ENCODE measurements at places on chromosomes 6 and 20.

DNA sequence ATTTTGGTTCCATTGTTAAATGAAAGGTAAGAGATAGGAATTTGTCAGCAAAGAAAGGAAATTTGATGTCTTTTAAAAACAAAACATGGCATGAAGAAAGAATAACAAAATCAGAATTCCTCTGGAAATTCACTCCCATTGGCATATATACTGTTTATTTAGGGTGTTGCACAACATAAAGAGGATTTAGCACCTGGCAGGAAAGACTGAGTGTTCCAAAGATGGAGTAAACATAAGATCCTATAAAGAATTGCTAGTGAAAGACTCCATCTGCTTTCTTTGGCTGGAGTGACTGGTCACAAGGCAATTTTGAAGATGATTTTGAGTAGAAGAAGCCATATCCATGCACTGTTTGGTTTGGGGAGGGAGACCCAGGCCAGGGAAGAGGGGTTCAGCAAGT is 62.4 kb downstream of the CD24 start:
- DNase-seq = no peak

- DNase-seq = peak; percentile 87
Observed at GRCh38 chr6:93341900-93342613, 77.3 kb downstream of the EPHA7 start.

GRCh38 chr20:50260479-50261221 is 70.0 kb downstream of the CEBPB start:
- DNase-seq = no peak

- DNase-seq = no peak
Observed at GRCh38 chr6:56637640-56638039, 5.0 kb downstream of the DST start.

DNA sequence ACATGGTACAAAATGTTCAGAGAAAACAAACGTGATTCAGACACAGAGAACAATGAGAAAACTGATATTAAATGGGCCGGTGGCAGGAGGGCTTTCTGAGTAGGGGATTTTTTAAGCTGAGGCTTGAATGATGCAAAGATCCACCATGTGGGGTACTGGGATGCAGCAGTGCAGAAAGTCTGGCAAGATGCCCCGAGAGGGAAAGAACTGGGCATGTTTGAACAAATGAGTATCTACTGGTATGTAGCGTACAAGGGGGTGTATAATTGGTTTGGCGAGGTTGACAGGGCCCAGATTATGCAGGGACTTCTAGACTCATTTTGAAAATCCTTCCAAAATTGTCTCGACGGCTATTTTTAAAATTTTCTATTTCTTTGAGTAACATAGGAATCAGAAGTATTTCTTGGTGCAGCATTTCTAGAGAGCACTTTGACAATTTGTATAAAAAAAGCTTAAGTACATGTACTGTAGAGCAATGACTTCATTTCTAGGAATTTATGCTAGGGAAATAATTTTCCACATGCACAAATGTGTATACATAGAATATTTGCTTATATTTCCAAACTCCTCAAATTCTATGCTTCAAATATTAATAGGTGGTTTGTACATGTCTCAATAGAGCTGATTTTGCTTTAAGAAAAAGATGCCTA is 119.6 kb upstream of the DOK5 start:
- no peak for DNase-seq

GRCh38 chr20:51936377-51936776 is 134.1 kb upstream of the SALL4 start:
- DNase-seq = no peak

GRCh38 chr6:104473021-104473429 is 386.7 kb downstream of the HACE1 start:
- DNase-seq = no peak

DNA sequence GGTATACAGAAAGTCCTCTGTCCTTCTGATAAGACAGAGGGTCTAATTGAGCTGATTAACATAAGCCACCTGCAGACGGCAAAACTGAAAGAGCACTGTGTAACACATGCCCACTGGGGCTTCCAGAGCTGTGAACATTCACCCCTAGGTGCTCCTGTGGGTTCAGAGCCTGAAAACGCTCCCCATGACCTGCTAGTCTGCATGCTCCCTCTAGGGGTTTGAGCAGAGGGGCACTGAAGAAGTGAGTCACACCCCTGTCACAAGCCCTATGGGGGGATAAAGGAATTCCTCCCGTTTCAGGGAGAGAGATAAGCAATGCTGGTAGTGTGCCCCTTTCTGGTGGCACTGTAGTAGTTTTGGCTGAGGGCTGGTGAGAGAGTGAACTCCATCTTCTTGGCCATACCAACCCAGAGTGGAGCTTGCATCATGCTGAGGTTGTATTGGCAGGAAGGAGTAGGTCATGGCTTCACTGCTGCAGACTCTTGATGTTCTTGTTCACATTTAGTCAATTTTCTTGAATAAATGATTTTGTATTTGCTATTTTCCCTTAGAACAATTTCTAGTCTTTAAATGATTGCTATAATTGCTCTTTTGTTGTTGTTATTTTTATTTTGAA is 637.5 kb upstream of the MAN1A1 start:
- no peak for DNase-seq

- DNase-seq = no peak
Observed at GRCh38 chr6:57421503-57421902, 104.1 kb downstream of the PRIM2 start.

GRCh38 chr6:47117314-47117713 is 75.2 kb upstream of the ADGRF1 start:
- no peak for DNase-seq

DNA sequence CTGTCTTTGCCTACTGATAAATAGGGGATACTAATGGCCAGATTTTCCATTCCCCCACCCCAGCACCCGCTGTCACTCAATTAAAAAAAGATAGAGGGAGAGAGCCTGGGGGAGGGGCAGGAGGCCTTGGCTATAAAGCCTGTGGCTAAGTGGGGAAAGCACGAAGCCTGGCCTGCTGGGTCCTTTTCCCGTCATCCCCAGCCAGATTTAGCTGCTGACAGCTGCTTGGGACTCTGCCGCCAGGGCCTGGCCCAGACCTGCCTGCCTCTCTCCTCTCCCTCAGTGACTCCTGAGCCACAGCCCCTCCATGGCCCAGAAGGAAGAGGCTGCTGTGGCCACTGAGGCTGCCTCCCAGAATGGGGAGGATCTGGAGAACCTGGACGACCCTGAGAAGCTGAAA is at the start of gene APOBEC2:
Gene APOBEC2 (plus strand): TSS at position 162 of the 400 bp plus-strand sequence. CDS start 146 bp downstream, at position 308.
- no peak for DNase-seq

DNA sequence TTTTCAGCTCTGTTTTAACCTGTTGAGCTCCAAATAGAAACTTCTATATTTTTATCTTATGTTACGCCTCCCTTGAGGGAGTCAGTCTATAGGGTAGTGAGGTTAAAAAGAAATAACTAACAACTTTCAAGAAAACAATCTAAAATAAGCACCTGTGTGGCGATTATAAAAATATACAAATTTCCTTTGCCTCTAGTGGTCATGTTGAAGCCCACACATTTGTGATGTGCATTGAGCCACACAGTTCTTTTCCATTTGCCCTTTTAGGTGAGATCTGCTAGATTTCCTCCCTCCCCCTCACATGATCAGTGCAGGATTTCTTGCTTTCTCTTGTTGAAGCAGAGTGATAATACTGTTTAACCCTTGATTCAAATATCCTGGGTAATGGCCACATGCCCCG is 84.2 kb downstream of the MYB start:
- DNase-seq = no peak

GRCh38 chr20:62495749-62496567 is 20.2 kb upstream of the GATA5 start:
- DNase-seq = no peak

DNA sequence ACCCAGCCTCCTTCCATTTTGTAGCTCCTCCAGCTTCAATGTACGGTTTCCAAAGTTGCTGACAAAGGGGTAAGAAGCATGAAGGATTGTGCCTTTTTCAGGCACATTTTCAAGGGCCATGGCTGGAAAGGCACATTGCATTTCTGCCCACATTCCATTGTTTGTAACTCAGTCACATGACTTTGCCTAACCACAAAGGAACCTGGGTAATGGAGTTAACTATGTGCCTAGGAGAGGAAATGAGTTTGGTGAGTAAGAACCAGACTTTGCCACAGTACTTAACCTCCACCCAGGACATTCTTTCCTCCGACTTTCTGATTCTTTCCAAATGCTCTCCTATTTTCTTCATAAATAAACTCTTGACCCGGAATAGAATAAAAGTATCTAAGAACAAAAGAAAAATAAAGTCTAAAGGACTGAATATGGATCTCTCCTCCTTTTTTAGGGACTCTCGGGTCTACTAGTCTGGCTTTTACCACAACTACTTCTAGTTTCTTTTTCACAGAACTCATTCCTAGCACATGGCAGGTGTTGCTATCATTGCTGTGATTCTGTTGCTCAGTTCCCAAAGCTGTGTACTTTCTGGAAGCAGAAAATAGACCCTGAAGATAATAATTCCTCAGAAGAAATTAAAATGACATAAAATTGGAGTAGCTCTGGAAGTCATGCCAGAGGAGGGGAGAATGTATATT is 81.5 kb upstream of the ISM1 start:
- no peak for DNase-seq

GRCh38 chr6:119612911-119613381 is 263.4 kb upstream of the MAN1A1 start:
- DNase-seq = no peak

GRCh38 chr20:3846378-3846739 is 275 bp upstream of the MAVS start:
- no peak for DNase-seq

DNA sequence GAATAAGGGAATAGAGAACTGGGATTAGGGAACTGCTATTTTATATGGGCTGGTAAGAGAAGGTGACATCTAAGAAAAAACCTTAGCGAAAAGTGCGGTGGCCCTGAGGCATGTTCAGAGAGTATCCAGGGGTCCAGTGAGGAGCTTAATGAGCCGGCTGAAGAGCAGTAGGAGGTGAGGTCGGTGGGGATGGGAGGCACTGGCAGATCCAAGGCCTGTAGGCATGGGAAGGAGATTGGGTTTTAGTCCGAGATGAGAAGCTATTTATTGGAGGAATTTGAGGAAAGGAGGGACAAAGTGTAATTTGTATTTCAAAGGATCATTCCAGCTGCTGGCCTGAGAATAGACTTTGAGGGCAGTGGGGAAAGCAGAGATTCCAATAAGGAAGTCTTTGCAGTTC is 123.8 kb downstream of the QKI start:
- DNase-seq = no peak

- DNase-seq = no peak
Observed at GRCh38 chr6:142943711-142944123, 1.3 kb downstream of the HIVEP2 start.

DNA sequence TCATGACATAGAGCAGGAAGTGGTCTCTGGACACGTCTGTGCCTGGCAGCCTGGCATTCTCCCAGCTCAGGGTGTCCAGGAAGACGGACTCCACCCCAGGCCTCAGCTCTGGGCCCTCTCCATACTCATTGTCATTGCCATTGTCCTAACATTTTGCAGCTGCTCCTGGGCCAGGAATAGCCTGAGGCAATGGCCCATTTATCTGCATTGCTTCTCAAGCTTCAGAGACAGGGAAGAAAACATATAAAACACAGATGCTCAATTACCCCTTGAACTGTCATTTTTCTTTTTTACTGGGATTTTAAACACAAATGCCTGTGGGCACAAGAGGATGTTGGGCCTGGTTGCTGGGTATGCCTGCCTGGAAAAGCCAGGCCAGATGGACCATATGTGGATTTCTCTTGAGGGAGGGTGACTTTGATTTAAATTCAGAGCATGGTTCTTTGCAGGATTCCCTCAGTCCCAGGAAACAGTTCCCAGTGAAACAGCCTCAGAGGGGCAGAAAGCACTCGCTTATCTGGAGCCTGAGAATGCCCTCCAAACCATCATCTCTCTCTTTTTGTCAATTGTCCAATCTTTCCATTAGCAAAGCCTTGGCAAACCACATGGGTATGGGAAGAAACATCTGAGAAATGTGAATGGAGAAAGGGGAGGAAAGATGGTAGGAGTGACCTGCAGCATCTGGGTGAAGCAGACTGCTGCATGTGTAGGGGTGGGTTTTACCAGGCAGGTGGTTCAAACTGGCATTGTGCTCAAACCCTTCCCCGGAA is 17.9 kb downstream of the LAMP5 start:
- no peak for DNase-seq

- no peak for DNase-seq
Observed at GRCh38 chr6:78157606-78158005, 504.8 kb downstream of the MEI4 start.

DNA sequence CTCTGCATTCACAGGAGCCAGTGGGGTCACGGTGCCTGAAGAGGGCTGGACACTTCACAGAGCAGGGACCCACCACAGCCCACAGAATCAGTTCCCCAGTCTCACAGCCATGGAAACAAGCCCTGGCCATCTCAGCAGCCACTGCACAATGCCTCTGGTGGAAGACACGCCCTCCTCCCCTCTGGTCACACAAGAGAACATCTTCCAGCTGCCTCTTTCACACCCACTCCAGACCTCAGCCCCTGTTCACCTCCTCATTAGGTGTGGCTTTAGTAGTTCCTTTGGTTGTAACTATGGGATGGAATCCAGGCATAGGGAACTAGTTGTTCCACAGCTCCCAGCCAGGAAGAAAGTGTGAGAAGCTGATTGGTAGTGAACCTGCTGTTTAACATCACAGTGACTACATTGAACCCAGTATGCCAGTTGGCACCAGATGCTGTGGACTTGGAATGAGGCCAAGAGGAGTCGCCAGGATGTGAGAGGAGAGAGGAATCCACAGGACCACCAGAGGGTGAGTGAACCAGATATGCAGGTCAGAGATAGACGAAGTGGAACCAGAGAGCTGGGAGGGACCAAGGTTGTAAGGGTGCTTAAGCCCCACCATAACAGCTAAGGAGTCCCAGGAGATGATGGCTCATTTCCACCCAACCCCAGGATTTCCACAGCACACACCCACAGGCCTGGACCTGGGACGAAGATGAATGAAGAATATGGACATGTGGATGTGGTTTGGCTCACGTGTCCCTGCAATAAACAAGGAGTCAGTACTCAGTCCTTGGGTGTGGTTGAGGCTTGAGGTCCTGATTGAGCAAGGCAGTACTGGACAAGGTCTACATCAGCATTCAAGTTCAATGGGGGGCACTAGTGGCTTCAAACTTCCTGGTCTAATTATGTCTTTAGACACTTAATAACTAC is 8.8 kb upstream of the BTN3A3 start:
- DNase-seq = no peak

- DNase-seq = no peak
Observed at GRCh38 chr6:39211183-39211582, 18.1 kb downstream of the KCNK5 start.

- no peak for DNase-seq
Observed at GRCh38 chr6:158908606-158909005, 89.4 kb upstream of the EZR start.

DNA sequence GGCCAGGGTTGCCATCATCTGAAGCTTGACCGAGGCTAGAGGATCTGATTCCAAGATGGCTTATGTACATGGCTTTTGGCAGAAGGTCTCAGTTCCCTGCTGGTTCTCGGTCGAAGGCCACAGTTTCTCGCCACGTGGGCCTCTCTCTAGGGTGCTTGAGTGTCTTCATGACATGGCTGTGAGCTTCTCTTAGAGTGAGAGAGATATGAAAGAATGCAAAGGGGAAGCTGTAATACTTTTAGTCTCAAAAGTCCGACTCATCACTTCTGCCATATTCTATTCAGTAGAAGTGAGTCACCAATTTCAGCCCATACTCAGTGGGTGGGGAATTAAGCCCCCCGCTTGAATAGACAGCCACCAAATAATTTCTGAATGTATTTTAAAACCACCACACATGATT is 94.2 kb downstream of the UTRN start:
- DNase-seq = no peak
